ENCODE measurements at places on chromosomes 1 and 21.

DNA sequence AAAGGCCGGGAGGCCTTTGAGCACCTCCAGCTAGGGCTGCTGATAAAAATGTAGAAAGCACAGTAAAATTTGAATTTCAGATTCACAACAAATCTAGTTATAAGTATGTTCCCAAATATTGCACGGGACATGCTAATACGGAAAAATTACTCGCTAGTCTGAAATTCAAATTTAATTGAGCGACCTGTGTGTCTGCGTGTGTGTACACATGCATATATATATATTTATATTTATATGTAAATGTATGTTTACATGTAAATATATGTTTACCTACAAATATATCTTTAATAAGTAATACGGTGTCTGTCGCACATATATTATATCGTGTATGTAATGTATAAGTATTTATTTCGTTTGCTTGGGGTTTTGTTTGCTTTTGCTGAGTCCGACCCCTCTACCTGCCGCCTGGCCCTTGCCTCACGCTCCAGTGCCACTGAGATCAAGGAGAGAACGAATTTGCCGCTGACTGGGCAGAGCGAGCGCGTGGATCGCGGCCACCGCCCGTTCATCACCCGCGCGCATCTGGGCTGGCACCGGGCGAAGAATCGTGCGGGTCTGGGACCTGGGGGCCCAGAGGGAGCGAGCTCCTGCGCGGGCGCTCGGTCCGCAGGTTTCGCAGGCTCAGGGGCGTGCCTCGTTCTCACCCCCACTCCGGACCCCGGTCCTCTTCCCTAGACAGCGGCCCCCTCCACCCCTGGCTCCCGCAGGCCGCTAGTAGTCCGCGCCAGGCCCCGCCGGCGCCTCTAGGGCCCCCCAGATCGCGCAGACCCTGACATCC, 534 bp upstream of the WRAP73 start:
- DNase-seq: no peak

GRCh38 chr1:31723828-31724359, 20.1 kb upstream of the COL16A1 start:
- peak; percentile 83 for DNase-seq

DNA sequence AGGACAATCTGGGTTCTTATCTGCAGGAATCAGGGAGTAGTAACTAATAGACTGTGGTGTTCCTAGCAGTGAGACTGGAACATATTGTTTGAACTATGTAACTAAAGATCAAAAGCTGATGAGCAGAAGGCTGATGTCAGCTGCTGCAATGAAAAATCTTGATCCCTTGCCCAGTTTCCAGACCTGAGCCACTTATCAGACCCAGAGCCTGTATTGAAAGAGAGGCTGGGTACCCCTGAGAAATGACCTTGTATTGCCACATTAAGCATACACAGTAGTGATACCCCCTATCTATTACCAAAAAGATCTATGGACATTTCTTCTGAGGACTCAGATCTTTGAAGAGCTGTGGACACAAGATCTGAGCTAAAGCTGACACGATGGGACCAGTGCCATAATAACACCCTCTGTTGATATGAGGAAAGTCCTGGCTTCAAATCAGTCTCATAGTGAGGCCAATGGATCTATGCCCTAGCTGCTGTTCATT, 178.0 kb upstream of the GALNT2 start:
- DNase-seq: no peak

GRCh38 chr1:23868557-23869016, 497 bp upstream of the FUCA1 start:
- no peak for DNase-seq

- DNase-seq: no peak
Observed at GRCh38 chr1:185834371-185834905, 100.2 kb downstream of the HMCN1 start.

DNA sequence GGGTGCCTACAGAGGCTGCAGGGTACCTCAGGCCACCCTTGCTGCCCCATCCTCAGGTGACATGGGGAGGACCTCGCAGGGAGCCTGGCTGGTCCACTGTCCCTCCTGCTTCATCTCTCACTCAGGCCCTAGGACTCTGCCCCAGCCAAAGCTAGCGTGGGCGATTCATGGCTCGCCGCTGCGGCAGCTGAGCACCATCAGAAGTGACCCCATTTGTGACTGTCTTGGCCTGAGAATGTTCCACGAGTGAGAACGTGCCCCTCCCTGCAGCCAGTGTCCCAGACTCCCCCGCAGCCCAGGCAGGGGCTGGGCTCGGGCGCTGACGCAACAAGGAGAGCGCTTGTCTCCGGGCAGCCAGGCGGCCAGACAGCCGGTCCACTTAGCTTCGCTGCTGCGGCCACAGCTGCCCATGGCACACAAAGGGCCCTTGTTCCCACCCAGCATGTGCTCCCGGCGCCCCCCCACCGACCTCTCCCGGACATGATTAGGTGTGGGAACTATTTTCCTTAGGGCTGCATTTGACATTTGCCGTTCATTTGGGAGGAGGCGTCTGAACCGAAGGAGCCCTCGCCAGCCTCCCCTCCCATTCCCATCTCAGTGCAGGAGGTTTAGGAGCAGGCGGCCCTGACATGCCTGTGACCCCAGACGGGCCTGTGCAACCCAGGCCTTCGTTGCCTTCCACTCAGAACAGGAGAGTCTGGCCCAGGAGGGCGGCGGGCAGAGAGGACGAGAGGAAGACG, 19.3 kb upstream of the POFUT2 start:
- DNase-seq: no peak

DNA sequence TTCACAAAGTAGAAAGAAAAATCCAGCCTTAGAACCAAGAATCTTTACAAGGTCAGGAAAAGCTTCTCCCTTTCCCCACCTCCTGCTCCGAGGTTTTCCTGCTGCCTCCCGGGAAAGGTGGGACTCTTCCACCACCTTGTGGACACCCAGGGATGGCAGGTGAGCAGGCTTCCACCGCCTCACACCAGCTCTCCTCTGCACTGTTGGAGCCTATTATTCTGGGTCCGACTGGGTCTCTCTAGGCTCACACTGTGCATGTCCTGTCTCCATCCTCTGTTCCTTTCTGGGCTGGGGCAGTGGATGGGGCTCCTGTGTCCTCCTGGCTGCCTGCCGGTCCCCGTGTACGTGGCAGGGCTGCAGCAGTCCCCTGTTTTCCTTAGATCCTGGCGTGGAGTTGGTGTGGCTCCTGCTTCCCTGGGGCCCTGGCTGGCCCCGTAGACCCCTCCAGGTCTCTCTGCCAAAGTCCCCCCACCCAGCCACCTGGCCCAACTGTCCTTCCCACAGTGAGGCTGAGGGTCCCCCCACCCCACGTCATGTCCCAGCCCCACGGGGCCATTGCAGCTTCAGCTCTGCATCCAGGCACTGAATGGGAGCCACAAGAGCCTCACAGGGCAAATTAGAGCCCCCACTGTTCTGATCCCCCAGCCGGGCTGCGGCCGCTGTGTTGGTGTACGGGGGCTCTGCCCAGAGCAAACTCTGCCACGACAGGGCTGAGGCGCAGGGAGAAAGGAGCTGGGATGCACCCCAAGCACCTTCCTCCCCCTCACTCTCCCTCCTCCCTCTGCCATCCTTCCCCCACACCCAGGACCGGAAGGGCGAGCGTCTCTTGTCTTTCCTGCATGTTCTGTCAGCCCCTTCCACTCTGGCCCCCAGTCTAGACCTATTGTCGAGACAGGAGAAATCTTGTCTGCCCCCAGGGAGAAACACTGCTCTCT, 3.3 kb upstream of the SLC45A1 start:
- DNase-seq: peak; percentile 61

DNA sequence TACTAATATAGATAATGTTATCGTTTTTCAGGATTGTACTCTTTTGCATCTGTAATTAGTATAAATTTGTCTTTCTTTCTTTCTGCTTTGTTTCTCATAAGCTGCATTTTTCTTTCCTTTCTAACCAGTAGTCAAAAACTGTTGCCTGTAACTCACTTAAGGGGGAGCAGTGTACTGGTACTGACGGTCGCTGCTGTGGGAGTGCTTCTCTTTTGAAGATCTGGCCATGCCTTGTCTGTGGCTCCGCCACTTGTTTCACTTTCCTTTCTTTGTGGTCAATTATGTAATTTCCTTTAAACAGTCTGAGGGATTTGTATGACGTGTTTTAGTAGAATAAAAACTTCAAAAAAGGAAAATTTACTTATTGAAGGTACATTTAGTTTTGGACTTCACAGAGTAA, 37.0 kb downstream of the MIA3 start:
- DNase-seq: no peak

DNA sequence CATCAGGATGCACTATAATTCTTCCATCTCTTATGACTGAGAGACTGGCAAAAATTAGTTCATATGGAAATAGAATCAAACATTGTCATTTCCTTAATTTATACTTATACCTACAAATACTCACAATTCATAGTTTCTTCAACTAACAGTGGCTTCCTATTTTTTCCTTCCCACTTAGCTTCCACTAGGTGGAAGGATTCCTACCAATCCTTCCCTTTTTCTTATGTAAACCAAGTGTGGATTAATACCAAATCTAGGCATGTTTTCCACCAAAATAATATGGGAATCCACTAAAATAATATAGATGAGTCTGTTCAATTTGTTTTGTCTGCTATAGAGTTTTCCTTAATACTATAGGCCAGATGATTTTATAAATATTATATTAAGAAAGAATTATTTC, 1537.1 kb downstream of the PLA2G4A start:
- peak; percentile 46 for DNase-seq

DNA sequence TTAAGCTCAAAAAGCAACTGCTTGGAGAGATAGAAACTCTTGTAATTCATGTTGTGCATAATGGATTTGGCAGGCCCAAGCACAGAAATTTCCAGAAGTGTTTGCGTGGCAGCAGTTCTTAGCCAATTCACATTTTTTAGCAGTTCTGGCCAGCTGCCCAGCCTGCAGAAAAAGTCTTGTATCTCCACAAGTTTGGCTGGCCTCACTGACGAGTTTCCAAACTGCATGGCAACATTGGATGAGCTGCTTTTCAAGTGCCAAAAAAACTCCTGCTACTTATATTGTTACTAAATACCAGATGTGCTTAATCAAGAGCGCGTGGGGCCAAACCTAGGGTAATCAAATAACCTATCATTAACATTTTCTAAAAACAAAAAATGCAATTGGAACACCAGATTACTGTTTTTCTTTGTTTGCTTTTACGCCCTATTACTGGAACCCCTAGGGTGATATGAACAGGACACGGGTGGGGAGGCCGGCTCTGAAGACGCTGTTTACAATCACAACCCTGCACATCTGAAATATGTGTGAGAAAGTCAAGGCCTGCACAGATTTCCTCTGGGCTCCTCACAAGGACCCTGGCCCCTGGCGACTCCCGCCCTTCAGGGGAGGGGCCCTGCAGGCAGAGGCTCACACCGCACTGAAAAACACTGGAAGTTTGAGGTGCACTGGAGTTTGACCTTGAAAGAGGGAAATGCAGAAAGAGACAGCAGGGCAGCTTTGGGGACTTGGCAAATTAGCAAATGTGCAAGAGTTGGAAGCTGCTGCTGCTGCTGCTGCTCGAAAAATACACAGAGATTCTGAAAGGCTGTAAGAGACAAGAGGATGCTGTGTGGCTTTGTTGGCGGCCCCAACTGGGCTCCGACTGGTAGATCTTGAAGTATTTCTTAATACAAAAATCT, 55.2 kb upstream of the TARBP1 start:
- no peak for DNase-seq

DNA sequence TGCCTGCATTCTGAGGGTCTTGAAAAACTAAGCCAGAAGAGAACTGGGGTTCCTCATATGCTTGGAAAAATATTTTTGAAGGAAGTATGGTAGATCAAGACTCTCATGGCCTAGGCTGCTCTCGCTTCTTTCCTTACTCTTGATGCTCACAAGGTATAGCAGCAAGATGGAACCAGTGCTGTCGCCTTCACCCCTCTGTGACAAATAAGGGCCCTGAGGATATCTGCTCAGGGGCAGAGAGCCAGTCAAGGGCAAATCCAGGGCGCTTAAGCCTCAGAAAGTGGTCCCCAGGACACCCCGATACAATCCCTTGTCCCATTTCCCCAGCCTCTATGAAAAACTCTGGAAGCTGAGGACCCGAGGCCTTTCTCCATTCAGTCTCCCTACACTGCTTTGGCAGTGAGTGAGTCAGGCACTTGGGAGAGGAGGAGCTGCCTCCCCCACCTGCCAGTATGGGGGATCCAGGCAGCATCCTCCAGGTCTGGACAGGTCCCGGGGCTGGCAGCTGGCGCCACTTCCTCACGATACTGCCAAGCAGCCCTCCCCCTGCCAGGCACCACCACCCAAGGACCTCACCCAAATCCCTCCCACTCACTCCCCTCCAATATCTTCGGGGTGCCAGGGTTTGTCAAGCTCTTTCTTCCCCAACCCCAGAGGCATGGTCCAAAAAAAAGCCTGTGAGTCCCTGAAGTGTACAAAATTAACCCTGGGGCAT, 1.3 kb downstream of the IGSF9 start:
- DNase-seq: no peak

DNA sequence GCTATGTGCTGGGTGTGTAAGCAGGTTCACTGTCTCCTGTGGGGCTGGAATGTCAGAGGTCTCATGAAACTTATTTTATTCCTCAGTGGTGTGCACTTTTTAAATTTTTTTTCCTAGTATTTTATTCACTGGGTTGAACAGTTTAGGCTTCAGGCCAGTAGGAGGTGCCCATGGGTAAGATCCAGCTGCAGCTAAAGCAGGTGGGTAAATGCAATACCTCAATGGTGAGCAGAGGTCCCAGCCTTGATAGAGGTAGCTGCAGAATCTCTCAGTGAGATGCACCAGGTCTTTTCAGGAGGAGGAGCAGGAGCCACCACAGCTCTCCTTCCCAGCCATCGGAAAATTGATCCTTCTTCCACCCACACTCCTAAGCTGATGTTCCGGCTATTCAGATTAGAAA, 12.6 kb upstream of the OR6N2 start:
- no peak for DNase-seq

- DNase-seq: no peak
Observed at GRCh38 chr1:177571076-177571475, 398.8 kb downstream of the SEC16B start.

GRCh38 chr21:44429894-44430293, 25.4 kb upstream of the LRRC3 start:
- DNase-seq: no peak

DNA sequence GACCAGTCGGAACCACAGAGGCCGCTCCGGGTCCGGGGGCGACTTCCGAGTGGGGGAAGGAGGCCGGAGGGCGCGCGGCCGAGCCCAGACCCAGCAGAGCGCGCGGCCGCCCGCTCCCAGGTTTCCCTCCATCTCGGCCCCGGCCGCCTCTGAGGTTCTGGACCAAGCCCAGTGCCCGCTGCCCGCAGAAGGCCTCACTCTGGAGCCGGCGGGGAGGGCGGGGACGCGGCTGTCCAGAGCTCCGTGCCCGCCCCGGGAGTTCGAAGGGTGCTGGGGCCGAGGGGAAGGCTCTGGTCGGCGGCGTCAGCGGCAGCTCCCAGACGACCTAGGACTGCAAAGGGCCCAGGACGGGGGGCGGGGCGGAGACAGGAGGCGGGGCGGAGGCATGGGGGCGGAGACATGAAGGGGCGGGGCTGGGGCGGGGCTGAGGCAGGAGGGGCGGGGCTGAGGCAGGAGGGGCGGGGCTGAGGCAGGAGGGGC, 48.0 kb upstream of the SLC19A1 start:
- no peak for DNase-seq

- DNase-seq: no peak
Observed at GRCh38 chr1:220700556-220701179, 10.5 kb downstream of the C1orf115 start.

- no peak for DNase-seq
Observed at GRCh38 chr1:97166626-97167025, 445.0 kb downstream of the PTBP2 start.

Data from RKO (cell line).